ENCODE measurements at places on chromosomes 1 and 21.

GRCh38 chr1:16152481-16153087, 3.3 kb downstream of the EPHA2 start:
- no peak for DNase-seq

- DNase-seq, result no peak
Observed at GRCh38 chr1:46134660-46135331, 2.4 kb upstream of the PIK3R3 start.

GRCh38 chr1:56491441-56491840, 87.9 kb downstream of the PLPP3 start:
- no peak for DNase-seq

- DNase-seq, result no peak
Observed at GRCh38 chr1:7401814-7402547, 369.1 kb upstream of the VAMP3 start.

DNA sequence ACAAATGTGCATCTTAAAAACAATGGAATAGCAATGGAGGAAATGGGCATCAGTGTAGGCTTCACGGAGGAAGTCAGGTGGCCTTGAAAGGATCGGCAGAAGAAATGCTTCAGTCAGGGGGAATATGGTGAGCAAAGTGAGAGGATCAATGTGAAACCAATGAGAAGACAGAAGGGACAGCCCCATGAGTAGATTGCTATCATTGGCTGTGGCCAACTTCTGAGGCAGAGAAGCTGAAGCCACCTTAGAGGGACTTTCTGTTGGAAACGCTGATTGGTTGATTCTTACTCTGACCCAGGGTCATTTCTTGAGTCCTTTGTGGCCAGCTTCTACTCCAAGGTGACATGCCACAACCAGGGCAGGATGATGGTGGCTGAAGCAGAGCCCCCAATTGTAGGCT, 130.7 kb upstream of the ZNF648 start:
- DNase-seq, result no peak

- DNase-seq, result no peak
Observed at GRCh38 chr1:154747380-154747739, 122.7 kb downstream of the KCNN3 start.
